Activated naive CD8-positive, alpha-beta T cell treated with anti-CD3 and anti-CD28 coated beads for 36 hours (primary cell): ENCODE measurements at places on chromosomes 7 and 10.

DNA sequence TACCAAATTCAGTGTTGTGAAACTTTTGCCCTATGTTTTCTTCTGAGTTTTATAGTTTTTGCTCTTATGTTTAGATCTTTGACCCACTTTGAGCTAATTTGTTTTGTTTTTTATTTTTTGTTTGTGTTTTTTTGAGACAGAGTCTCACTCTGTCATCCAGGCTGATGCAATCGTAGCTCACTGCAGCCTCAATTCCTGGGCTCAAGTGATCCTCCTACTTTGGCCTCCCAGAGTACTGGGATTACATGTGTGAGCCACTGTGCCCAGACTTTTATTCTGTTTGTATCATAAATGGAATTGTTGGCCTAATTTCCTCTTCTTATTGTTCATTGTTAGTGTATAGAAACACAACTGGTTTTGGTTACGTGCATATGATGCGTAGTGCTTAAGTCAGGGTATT, 43.2 kb upstream of the ZMIZ2 start:
- no peak for DNase-seq

DNA sequence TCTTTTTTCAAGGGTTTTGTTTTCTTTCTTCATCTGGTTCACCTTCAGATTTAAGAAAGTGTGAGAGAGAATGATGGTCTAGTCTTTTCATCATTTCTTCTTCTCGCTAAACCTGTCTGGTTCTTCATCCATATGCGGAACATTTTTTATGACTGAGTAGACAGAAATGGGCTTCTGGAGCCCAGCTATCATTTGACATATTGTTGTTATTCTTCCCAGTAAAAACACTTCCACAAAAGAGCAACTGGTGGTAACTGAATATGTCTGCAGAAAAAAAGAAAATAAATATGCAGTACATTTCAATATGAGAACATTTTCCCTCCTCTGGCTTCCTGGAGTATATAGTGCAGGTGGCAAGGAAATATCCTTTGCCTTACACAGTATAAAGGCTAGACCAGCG, 209.5 kb downstream of the JCAD start:
- no peak for DNase-seq

DNA sequence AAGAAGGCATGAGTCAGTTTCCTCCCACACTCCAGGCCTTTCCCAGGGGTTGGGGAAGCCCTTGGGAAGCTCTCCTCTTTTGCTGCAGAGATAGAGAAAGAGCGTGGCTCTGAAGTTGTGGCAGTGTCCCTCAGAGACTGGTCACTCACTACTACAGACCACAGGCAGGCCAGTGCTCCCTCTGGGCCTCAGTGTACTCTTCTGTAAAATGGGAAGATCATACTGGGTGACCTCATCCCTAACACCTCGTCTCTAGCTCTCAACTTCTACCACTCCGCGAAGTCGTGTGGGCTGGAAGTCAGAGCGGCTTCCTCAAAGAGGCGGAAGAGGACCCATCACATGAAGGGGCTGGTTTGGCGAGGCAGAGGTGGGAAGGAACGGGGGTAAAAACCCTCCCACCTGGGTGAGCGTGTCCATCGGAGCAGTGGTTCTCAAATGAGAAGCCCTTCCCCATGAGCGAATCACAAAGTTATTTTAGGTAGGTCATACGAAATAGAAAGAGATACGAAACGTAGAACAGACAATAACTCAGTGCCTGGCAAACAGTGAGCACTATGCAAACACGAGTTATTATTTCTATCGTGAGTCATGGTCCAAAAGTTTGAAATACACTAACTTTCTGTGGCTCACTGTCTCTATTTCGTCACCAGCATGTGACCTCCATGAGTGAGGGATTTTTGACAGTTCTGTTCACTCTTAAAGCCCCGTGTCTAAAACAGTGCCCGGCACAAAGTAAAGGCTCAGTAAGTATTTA, 32.7 kb downstream of the PRKAG2 start:
- no peak for DNase-seq

DNA sequence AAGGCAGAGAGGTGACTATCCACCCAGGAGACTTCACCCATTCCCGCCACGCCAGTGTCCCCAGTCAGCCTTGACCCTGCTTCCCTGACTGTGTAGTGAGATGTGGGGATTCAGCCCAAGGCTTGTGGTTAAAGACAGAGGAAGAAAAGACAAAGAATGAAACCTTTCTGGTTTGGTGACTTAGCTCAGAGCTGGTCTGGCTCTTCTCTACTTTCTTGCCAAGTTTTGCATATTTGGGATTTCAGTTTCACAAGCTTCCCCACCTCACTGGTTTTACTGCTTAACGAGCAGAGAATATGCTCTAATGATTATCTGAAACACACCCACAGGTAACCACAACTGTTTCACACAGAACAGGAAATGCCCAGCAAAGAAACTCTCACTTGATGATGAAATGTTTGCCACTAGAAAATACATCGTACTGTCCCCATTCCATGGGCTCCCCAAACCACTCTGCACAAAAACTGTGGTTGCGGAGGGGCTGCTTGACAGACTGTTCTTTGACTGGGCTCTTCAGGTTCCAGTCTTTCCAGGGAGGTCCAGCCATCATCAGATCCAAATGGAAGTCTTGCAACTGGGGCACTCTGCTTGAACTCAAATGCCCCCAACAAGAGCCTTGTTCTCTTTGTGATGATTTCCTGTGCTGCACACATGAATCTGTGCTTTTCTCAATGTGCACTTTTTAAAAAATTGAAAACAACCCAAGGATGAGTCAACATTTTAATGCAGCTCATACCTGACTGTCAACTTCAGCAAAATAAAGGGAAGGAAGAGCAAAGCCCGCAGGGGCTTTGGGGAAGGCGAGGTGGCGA, 95.5 kb downstream of the CTBP2 start:
- peak; percentile 38 for DNase-seq

GRCh38 chr7:106604303-106604924, 56.5 kb downstream of the CCDC71L start:
- no peak for DNase-seq

GRCh38 chr10:62072901-62073300, 171.4 kb downstream of the ARID5B start:
- no peak for DNase-seq

GRCh38 chr10:29553544-29554250, 81.1 kb downstream of the SVIL start:
- DNase-seq = no peak

- DNase-seq = no peak
These were observed 230.8 kb upstream of the GHITM start for GRCh38 chr10:83908506-83908905.

DNA sequence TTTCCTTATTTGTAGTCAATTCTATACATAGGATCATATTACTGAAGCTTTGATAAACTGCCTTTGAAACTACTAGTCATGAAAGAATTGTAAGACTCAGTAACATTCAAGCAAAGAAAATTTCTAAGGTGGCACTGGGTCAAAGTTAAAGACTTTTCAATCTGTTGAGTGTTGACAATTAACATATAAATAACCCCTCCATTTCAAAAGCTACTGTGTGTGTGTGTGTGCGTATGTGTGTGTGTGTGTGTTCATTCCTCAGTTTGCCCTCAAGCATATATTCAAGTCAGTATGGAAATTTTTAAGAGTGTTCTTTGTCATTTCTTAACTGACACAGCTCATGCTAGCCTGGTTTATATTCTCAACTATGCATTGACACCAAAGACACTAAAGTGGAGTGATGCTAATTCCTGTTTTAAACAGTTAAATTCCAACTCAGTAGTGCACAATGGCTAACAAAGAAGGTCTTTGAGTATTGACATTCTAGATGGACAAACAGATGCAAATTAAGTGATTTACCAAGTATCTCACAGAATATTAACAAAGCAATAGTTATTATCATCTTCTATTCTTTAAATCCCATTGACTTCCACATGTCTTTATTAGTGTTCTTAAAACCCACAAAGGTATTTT, 314.8 kb upstream of the GRM3 start:
- no peak for DNase-seq

DNA sequence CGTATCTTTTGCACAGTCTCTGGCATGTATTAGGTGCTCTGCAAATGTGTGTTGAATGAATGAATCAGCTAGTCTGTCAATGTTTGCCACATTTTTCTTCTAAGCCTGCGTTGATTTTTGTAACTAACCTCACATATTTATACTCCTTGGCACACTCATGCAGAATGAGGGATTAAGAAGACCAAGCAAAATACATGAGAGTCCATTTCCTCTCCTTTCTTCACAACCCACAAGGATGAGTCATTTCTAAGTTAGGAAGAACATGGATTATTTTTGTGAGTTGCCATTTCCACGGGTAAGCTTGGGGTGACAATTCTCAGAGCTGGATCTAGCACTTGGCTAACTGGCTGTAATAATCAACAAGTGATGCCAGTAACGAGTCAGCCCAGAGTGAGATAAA, 158.8 kb downstream of the TWIST1 start:
- DNase-seq = no peak

DNA sequence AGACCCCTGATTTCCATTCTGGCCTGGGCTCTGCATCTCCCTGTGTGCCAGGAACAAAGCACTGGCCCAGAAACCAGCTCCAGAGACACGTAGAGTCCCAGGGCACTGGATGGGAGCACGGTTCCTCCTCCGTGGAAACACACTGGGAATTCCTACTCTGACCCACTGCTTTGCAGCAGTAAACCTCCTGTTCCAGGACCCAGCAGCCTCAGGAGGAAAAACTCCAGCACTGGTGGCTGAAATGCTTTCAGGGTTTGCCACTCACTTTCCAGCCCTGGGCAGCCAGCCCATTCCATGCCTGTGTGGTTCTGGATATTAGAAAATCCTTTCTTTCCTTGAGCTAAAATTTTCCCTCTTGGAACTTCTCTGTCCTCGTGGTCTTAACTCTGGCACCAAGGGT, 58.0 kb downstream of the FAM171A1 start:
- no peak for DNase-seq

GRCh38 chr7:218316-218715, 25.9 kb downstream of the FAM20C start:
- DNase-seq = no peak

DNA sequence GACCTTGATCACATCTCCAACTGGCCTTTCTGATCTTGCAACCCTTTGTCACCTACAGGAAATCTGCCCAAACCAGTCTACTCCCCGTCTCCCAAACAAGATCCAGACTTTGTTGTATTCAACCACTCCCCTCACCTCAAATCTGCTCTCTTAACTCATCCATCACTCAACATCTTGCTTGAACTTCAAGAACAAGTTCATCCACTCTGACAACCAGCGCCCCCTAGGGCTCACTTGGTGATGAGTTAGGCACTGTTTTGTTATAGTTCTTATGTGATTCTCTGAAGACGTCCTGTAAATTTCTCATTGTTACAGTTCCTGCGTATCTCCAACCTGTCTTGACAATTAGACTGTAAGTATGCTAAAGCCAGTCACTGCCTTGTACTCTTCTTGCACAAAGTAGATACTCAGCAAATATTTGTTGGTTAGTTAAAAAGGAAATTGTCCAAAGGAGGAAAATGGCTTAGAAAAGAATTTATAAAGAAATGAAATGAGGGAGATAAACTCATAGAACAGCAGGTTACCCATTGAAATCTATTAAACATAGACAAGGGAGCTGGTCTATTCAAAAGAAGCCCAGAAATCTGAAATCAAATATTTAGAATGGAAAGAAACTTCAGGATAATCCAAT, 5.3 kb downstream of the FRMD4A start:
- peak; percentile 31 for DNase-seq

- peak; percentile 55 for DNase-seq
These were observed 56.8 kb downstream of the SND1 start for GRCh38 chr7:127708788-127709187.

- peak; percentile 21 for DNase-seq
These were observed 68.9 kb upstream of the ADO start for GRCh38 chr10:62735464-62736167.

DNA sequence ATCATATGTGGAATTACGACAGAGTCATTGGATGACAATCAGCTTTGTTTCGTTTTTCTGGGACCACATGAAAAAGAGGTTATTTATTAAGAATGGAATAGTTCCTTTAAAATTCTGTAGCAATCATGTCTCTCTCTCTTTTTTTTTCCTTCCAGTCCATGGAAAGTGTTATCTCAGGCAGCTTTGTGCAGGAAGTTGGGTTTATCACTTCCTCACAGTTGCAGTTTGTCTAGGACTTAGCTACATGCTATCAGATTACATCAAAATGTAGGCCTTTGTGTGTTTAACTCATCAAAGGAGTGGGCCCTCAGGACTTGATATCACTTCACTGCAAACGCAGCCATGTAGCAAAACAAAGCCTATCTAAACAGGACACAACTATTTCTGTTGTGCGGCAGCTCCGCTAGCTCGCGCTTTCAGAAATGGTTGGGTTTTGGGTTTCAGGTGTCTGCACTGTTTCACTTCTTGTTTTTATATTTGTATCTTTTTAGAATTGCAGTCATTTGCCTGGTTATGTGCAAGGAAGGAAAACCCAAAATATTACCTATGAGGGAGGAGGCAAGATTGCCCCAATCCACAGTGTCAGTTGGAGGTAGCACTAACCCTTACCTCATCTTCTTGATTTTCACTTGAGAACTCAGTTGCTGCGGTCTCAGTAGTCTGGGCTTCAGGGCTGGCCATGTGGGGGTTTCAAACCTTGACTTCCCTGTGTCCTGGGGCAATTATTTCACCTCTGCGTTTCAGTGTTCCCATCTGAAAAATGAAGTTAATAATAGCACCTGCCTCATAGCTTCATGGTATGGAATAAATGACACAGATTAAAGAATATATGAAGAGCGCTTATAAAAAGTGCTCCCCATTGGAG, 66.7 kb downstream of the HHEX start:
- no peak for DNase-seq

GRCh38 chr7:112383671-112384417, 66.4 kb upstream of the IFRD1 start:
- no peak for DNase-seq

GRCh38 chr7:105715528-105715927, 134.2 kb upstream of the EFCAB10 start:
- DNase-seq = no peak

DNA sequence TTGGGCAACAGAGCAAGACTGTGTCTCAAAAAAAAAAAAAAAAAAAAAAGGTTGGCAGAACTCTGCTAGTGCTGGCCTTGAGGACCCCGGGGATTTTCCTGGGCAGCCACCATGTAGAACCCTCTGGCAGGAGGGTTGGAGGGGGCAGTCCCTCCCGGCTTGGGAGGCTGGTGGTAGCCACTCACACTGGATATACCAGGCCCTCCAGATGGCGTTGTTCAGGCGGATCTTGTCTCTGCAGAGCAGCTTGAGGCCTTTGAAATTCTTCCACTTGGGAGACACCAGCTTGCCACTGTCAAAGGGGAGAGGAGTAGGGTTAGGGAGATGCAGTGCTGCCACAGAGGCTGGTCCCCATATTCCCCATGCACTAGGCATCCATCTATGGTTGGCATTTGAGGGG, 8.4 kb downstream of the MLXIPL start:
- DNase-seq = no peak
